ENCODE measurements at places on chromosomes 3 and 15.

GRCh38 chr15:89136818-89137772 is 48.8 kb downstream of the ABHD2 start:
- no peak for DNase-seq

GRCh38 chr3:124572851-124573405 is 157.3 kb upstream of the UMPS start:
- DNase-seq, result no peak

DNA sequence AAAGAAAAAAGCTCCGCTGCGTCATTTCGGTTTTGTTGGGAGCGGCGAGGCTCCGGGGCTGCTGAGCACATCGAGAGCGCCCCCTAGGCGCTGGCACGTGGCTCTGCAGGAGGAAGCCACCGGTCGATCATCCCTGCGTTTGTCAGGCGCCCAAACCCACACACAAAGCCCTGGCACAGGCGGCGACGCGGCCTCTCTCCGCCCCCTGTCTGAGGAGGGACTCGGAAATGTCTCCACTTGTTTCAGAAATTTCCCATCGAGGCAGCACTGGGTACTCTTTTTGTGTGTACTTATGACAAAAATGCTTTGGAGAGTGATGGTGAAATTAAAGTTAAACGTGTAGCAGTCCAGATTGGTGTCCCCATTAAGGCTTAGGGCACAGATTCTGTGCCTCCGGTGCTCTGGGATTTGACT is 407.3 kb upstream of the ONECUT1 start:
- DNase-seq, result peak; percentile 70

DNA sequence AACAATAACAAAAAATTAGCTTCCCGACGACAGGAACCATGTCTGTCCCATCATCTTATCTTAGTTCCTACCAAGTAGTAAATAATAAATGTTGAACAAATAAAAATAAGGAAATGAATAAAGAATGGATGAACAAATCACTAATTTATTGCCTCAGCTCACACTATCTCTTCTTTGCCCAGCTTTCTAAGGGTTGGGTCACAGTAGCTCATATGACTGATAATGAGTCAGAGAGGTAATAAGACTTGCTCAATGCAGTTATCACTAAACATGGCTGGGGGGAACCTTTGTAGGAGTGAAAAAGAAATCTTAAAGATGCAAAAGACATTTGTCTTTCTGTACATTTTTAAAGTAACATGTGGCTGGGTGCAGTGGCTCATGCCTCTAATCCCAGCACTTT is 182.2 kb downstream of the WDR76 start:
- no peak for DNase-seq

- peak; percentile 60 for DNase-seq
Observed at GRCh38 chr3:188553569-188553968, 399.6 kb downstream of the LPP start.

GRCh38 chr3:64291345-64291744 is 66.1 kb upstream of the PRICKLE2 start:
- DNase-seq, result no peak

- no peak for DNase-seq
Observed at GRCh38 chr3:99419116-99419515, 219.3 kb upstream of the COL8A1 start.

DNA sequence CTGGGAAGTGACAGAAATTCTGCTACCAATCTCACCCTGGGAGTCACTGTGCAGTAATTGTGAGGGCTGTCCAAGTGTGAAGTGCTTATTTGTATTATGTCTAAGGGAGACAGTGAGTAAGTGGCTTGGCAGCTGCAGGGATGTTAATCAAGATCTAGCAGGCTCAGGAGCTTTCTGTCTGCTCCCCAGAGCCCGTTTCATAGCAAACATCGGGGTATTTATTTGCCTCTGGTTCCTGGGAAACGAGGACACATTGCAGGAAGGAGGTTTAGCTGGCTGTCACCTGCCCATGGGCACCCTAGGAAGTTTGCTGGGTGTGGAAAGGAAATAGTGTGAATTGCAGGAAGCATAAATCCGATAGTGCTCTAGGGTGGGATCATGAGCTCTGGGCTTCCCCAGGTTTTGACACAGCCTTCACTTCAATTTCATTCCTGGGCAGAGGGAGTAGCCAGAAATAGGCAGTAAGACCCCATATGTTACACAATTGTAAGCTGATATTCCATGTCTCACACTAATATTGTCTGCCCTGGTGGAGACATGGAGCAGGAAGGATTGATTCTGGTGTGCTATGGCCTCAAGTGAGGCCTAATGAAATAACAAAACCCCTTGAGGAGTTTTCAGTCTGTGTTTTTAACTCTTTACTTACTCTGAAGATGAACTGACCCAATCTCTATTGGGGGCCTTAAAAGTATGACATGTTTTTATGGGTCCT is 74.1 kb upstream of the MITF start:
- no peak for DNase-seq

DNA sequence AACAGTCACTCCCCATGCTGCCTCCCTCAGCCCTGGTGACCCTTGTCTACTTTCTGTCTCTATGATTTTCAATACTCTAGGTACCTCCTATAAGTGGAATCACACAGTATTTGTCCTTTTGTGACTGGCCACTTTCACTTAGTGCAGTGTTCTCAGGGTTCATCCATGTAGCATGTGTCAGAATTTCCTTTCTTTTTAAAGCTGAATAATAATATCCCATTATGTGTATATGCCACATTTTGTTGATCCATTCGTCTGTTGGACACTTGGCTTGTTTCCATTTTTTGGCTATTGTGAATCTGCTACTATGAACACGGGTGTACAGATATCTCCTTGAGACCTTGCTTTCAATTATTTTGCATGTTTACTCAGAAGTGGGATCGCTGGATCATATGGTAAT is 34.1 kb downstream of the PML start:
- DNase-seq, result no peak

DNA sequence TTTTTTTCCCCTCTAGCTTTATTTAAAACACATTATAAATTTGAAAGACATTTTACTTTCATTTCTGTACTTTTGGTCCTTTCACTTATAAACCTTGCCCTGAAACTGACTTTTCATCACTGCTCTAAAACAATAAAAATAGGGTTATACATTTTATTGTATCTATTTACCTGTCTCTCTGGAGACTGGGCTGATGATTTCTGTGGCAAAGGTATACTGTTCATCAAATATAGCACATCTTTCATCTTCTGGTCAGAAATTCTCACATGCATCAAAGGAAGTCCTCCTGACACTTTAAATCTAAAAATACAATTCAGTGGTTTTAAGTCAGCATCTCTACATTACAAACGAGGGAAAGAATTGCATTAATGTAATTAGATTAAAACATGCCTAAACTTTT is 86.1 kb downstream of the VPS13C start:
- no peak for DNase-seq

DNA sequence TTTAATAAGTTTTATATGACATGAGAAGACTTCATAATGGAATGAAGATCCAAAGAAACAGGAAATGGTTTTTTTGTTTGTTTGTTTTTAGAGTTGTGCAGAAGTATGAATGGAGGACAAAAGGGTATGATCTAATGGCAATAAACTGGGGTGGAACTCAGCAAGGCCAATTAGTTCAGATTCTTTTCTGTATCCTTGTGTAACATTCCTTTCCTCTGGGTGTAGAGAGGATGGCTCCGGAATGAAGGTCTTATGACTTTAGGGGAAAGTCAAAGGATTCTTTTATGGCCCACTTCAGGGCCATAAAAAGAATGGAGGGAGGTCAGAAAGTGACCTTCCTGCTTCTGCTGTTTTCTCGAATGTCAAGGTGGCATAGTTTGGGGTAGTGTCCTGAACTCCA is 152.6 kb downstream of the DPH6 start:
- DNase-seq, result no peak

DNA sequence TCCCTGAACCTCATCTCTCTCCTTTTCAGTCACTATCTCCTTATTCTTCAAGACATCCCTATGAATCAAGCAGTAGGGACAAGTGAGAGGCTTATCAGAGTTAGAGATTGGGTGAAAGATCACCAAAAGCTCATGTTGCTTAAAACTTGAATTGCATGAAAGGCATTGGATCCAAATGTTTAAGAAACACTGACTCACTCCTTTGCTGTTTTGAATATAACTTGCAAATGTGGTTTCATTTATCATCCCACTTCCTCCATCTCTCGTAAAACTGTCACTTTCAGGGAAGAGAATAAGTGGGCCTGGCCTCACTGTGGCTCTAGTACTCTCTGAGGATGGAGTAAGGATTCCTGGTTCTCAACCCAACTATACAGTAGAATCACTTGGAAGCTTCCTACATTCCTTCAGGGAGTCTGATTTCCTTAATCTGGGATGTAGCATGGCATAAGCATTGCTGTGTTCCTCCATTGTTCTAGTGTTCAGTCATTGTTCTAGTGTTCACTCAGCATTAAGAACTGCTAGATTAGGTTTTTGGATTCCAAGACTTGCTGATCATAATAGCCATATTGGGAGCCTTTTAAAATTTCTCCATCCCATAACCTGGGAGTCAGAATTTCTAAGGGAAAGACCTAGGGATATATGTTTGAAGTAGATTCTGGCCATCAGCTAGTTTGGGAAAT is 171.8 kb downstream of the TMEM108 start:
- DNase-seq, result peak; percentile 37

DNA sequence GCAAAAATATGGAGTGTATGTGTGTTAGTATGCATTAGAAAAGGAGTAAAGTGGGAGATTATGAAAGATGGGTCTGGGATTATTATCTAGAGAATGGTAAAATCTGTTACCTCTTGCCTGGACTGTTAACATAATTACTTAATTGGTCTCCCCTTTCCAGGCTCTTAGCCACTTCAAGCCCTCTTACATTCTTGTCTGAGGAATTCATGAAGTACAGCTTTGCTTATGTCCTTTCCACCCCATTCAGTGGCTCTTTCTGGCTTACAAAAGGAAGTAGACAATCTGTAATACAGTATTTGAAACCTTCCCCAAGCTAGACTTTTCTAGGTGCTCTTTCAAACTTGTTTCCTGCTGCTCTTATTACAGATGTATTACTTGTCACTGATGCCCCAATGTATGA is 129.8 kb downstream of the MBNL1 start:
- no peak for DNase-seq

- DNase-seq, result no peak
Observed at GRCh38 chr3:114389156-114389555, 95.3 kb downstream of the TIGIT start.

DNA sequence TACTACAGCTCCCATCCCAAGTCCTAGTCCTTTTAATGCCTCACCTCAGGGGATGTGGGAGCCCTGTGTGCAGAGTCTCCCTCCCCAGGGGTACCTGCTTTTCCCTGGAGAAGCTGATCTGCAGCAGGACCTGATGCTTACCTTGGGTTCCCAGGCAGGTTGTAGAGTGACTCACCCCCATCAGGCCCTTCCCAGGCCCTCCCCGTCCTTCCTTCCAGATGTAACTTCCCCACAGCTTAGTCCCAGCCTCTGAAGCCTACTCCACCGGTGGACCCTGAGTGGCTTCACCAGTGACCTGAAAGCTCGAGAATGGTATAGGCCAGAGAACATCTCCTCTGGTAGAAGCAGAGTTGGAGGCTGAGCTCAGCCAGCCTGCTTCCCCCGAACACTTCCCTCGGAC is 254.2 kb upstream of the STT3B start:
- DNase-seq, result no peak

GRCh38 chr3:4771243-4771642 is 208.0 kb upstream of the BHLHE40 start:
- DNase-seq, result no peak

DNA sequence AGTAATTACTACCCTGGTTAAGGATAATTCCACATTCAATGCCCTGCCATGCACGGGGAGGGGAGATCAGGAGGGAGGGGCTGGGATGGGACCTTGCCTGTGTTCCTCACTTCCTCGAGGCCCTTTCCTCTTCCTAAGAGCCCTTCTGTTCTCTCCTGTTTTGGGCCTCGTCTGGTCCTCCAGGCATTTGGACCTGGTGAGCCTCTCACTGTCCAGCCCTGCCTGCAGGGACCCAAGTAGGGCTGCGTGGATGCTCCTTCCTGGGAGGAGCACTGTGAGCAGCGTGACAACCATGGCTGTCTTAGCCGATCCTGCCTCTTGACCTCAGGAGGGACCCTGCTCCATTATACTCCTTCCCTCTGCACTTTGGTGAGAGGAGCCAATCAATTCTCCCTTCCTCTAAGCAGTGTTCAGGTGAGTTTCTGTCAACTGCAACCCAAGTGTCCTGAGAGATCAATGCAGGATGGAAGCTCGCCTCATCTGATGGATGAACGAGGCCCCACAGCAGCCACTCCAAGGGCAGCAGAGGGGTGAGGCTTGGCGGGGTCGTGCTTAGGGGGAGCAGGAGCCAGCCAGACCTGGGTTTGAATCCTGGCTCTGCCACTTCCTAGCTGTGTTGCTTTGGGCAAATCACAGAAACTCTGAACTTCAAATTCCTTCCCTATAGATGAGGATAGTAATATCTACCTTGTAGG is 92.5 kb downstream of the IQSEC1 start:
- DNase-seq, result no peak

DNA sequence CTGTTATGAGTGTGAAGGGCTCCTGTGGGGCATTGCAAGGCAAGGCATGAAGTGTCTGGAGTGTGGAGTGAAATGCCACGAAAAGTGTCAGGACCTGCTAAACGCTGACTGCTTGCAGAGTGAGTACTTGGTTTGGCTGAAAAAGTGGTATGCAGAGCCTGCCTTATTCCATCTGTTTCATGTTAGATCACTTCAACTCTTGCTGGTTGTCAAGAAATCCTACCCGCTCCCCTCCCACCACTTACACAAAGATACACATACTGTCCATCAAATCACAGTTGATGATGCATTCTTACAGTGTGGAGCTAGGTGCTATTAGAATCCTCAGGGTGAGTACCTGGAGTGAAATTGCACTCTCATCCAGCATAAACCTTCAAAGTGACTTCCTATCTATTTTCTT is 272.1 kb downstream of the UNC13C start:
- no peak for DNase-seq

GRCh38 chr3:193829781-193830180 is 236.8 kb downstream of the OPA1 start:
- no peak for DNase-seq

DNA sequence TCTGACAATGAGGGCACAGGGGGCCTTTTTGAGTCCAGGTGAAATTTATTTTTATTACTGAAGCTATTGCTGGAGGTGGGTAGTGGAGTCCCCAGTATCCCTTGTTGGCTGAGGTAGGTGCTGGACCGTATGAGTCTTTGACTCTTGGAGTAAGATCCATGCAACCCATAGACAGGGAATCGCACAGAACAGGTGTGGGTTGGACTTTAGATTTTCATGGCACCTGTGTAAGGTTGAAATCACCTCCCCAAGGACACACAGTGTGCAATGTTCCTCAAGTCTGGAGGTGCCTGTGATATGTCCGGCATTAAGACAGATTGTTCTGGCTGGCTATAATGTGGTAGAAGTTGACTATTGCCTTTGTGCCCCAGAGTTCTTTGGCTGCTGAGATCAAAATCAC is 23.5 kb downstream of the MKRN3 start:
- no peak for DNase-seq

DNA sequence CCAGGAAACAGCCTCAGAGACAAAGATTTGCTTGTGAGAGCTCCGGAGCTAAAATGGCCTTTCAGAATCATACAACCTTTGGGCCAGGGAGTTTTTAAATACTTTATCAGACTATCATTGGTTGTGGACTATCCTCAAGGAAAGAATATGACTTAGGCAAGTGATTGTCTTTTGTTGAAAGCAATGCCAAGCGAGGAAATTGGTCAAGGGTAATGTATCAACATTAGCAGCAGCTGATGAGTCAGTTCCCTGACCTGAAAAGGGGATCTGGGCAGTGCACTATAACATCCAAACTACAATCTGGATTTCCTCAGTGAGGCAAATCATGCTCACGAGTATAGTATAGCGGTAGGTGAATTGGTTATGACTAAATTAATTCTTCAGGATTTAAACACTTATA is 303.6 kb downstream of the LSAMP start:
- no peak for DNase-seq

GRCh38 chr3:43765521-43765971 is 74.8 kb downstream of the ABHD5 start:
- no peak for DNase-seq

- no peak for DNase-seq
Observed at GRCh38 chr15:56411122-56411749, 46.0 kb downstream of the TEX9 start.

All from activated CD4-positive, alpha-beta T cell treated with anti-CD3 and anti-CD28 coated beads, Interleukin-2, Interleukin-6, amounts not matched to agents 100 ng/mL and 50 ng/mL, durations not matched to agents 16 hours and 8 hours (primary cell).